ENCODE measurements at places on chromosomes 5 and 9.

DNA sequence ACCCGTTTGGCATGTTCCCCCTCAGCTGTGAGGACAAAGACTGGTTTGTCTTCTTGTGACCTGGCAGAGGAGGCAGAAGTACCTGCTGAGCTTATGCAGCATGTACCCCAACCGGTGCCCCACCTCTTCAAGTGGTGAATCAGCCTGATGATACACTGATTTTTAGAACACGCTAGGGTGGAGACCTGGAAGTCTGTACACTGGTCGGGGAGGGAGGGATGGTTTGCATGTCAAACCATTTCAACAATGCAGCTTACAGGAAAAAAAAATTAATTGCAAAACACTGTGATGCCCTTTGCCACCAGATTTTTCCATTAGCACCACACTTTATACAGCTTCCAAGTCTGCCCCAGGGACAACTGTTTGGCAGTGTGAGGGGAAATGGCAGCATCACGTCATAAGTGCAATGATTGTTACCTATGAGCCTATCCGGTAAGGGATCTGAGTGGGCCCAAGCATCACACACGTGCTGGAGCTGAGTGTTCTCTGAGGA lies 155.1 kb upstream of the DMRT1 start:
- peak; percentile 40 for DNase-seq

- DNase-seq: no peak
Observed at GRCh38 chr5:57750282-57750681, 267.7 kb upstream of the ACTBL2 start.

DNA sequence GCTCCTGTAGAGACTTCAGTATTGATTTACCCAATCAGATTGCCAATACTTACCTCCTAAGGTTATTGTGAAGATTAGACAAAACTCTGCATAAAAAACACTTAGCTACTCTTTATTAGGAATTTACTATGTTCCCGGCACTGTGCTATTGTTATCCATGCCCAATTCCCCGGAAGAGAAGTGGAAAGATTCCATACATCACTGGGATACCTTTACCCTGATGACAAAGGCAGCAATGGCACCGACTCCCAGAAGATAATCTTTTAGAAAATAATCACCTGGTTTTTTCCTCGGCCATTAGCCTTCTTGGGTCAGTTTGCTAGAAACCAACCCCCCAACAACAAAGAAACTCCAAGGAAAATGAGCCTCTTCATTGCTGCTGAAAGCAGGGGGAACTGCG lies 226.0 kb downstream of the SNX18 start:
- DNase-seq: no peak

GRCh38 chr9:36436909-36437308 lies 36.8 kb upstream of the RNF38 start:
- DNase-seq: peak; percentile 26

- DNase-seq: no peak
Observed at GRCh38 chr9:110101531-110102161, 106.3 kb downstream of the C9orf152 start.

DNA sequence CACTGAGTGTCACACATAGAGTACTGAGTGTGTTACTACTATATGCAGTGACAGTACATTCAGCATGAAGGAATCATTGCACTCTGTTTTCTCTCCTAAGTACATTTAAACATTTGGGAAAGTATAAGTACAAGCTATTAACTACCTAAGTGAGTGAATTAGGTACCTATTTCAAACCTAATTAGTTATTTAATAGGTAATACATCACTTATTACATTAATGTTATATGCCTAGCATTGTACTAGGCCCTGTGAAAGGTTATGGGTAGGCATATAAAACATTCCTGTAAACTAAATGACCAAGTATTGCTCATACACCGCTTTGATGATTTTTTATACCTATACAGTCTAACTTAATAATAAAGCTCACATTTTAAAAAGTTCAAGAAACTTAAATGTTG lies 25.7 kb upstream of the PPP3R2 start:
- no peak for DNase-seq

GRCh38 chr5:79020861-79021561 lies 35.9 kb upstream of the ARSB start:
- peak; percentile 76 for DNase-seq

DNA sequence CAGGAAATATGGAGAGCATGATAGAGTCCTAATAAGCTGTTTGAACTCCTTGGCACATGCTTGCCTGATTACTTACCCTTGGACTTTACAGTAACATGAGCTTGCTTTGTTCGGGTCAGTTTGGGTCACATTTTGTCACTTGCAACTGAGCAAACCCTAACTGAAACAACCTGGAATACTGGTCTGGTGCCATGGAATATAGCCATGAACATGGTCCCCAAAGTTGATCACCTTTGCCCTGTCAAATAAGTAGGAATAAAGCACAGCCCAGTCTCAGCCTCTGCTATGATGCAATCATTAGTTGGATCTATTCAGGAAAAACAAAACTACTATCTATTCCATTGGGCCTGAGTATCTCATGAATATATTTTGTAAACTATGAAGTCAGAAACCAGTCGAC lies 18.2 kb downstream of the CDO1 start:
- DNase-seq: no peak

DNA sequence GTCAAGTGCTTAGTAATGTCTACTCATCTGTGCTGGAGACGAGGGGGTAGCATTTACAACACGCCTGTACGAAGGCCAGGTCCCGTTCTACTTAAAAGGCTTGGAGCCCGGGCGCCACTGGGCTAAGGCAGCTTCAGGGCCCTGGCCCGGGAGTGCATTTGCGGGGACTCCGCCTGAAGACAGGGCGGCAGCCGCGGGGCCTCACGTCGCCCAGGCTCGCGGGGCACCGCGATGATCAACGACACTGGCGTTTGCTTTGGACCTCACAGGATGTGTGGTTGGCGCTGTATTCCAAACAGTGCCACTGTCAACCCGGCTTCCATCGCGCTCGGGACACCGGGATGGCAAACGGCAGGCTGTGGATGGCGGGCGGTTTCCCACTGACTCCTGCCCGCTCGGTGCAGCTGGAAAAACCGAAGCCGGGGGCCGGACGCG lies 1.1 kb upstream of the TENT4A start:
- DNase-seq: peak; percentile 78

DNA sequence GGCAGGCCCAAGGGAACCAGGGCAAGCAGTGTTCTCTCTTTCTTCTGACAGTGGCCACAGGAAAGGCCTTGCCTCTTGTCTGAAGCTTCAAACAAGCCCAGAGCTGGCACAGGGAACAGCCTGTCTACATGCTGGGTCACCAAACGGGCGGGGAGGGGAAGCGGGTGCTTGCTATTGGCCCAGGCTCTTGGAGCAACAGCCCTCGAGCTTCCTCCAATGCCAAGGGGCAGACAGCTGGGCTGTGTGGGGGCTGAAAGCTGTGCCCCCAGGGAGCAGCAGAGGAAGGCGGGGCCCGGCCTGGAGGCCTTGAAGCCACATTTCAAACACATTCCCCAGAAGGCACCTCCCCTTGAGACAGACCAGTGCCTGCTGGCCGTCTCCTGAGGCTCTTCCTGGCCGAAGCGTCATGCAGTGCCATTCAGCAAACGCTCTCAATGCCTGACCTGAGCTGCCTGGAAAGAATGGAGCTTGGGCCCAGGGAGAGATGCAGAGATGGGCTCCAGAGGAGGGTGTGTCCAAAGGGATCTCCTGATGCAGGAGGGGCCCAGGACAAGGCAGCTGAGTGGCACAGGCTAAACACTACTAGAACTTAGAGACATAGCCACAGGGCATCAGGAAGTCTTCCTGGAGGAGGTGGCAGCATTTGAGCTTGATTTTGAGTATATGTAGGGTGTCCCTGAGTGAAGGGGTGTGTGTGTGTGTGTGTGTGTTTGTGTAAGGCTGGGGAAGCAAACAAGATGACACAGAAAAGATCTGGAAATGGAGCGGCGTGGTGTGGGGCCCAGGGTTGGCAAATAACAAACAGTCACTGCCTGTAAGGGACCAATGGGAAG lies 2.5 kb downstream of the FIBCD1 start:
- peak; percentile 37 for DNase-seq

- DNase-seq: no peak
Observed at GRCh38 chr5:150167908-150168307, 1.3 kb downstream of the CDX1 start.

DNA sequence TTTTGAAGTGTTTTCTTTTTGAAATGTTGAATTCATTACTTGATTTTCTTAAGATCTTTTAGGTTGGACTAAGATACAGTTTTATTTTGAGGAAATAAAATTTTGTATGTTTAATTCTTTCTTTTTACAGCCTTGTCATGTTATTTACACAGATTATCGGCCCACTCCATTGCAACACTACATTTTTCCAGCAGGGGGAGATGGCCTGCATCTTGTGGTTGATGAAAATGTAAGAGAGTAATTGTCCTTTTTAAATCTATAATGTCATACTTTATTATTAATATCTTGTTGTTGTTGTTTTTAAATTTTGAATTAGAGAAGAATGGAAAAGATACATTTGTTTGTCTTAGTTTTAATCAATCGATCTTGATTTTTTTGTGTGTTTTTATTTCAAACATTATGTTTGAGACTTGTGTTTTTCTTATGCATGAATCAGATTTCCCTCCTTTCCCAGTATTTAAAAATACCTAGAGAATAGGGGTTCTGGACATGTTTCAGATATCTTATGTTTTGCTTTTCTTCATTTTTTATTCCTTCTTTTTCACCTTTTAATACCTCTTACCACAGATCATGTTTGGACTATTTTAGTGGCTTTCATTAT lies 36.7 kb downstream of the MTREX start:
- DNase-seq: peak; percentile 81

GRCh38 chr9:123349691-123350480 lies 6.1 kb upstream of the CRB2 start:
- peak; percentile 35 for DNase-seq

DNA sequence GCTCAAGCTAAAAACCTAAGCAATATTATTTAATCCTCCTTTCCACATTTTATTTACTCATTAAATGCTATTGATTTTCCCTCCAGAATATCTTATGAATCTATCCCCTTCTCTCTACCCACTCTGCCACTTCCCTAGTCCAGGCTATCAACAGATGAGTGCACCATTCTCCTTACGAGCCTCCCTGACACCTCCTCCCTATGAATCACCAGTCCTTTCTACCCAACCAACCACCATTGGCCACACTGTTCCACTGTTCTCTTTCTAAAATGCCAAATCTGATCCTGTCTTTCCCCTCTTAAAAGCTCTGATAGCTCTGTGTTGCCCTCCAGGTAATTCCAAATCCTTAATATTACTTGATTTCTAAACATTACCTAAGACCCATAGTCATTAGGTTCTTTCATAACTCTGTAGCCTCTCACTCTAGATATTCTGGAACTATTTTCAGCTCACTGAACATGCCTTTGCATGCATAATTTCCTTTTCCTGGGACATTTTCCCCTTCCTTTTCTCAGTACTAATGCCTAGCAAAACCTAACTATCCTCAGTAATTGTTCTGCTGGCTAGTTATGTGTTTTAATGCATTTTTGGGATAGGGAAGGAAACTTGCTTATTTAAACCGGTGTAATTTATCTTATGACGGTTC lies 126.3 kb downstream of the UNC13B start:
- no peak for DNase-seq

DNA sequence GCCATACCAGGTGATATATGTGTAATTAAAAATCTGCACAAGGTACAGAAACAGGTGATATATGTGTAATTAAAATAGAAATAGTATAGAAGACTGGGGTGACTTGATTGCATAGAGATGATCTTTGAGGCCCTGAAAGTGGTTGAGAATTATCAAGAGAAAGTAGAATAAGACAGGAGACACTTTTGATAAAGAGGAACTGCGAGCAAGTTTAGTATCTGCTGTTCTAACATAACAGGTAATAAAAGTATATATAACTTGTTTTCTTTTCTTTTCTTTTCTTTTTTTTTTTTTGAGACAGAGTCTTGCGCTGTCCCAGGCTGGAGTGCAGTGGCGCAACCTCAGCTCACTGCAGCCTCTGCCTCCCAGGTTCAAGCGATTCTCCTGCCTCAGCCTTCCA lies 5.4 kb downstream of the SNX2 start:
- no peak for DNase-seq

GRCh38 chr5:74761241-74761640 lies 5.7 kb downstream of the GFM2 start:
- DNase-seq: no peak

DNA sequence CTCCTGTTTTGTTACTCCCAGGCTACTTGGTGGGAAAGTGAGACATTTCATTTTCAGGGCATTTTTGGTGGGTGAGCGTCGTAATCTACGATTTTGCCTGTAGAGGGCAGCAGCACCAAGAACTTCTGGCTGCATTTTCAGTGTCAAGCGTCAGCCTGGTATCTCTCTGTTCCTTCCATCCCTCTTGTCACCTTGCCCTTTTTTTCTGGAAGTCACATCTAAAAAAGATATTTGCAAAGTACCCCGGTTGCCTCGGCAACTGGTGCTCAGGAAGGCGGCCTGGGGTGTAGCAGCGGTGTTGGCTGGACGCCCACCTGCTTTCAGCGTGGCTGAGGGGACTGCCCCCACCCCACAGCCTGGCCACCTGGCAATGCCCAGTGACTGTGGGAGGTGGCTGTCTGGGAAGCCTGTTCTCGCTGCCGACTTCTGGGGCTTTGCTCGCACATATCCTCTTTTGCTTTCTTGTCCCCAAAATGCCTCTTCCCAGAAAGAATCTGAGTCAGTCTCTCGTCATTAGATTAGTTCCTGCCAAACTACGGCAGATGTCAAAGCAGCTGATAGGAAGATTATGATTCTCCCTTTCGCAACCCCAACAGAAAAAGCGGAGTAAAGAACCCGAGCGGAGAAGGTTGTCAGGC lies 84.5 kb downstream of the ACER2 start:
- DNase-seq: peak; percentile 81

GRCh38 chr9:131583337-131583645 lies 38.0 kb downstream of the PRRT1B start:
- no peak for DNase-seq

- peak; percentile 21 for DNase-seq
Observed at GRCh38 chr5:79829260-79829659, 139.6 kb downstream of the CMYA5 start.

GRCh38 chr5:65076251-65076869 lies 307.6 kb downstream of the CWC27 start:
- DNase-seq: peak; percentile 69

DNA sequence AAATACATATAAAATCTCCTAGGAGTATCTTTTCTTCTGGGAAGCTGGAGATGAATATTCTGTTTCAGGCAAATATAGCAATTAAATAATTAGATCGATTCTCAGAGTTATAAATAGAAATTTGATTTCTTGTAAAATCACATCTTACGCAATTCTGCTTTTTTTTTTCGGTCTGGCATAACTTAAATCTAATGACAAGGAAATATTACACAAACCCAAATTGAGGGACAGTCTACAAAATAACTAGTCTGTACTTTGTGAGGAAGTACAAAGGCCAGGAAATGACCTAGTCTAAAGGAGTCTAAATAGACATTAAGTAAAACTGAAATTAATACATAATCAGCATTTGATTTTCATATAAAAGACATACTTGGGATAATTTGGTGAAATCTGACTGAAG lies 133.3 kb downstream of the KIAA0825 start:
- DNase-seq: no peak

GRCh38 chr9:118108971-118109370 lies 404.8 kb downstream of the TLR4 start:
- DNase-seq: no peak

DNA sequence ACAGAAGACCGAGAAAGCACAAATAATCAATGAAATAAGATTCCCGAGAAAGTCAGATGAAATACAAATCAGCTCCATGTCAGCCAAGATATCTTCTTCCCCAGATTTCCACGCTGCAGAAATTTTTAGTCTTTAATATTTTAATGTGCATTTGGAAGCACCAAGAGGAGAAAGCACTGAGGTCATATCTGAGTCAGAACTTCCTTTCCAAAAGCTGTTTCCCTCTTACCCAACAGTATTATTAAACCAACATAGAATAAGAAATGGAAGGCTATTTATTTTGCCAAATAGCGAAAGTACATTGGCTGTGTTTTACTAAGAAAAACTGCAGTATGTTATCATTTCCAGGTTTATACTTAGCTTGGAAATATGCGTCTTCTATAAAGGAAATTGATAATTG lies 772.1 kb upstream of the CDH9 start:
- DNase-seq: peak; percentile 75

All from iris pigment epithelial cell (primary cell).